Activated T-cell treated with anti-CD3 and anti-CD28 coated beads, Interleukin-2, amount 50 U/mL, for 4 hours (primary cell): ENCODE measurements at places on chromosomes 1 and 21.

DNA sequence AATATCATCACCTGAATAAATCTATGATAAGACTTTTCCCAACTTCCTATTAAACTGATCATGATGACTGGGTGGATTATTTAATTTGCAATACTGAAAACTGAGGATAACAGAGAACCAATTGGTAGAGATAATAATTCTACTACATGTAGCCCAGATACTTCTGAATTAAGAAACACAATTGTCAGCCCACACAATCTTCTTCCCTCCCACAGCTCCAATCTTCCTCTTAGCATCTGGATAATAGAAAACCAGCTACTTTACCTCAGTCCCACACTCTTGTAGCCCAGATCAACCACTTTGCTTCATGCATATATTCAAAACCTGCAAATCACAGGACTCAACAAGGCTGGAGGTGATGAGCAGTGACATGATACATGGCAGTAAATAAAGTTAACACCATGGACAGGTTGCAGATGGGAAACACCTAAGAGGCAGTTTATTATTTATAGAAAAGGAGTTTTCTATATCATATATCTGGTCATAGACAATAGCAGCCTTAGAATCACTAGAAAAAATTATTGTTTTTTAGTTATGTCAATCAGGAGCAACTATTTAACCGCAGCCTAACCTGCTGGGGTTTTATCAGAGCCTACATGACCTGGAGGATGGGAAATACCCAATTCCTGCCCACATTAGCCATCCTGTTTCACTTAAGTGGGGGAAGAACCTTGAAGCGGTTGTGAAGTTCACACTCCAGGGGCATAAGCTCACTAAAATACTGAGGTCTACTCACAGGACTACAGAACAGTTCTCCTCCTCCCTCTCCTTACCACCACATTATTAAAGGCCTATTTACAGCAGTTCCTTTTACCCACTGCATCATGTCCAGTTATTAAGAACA lies 16.7 kb downstream of the FRRS1 start:
- DNase-seq, result no peak

- no peak for DNase-seq
Observed at GRCh38 chr1:223621312-223621734, 44.2 kb downstream of the CAPN8 start.

DNA sequence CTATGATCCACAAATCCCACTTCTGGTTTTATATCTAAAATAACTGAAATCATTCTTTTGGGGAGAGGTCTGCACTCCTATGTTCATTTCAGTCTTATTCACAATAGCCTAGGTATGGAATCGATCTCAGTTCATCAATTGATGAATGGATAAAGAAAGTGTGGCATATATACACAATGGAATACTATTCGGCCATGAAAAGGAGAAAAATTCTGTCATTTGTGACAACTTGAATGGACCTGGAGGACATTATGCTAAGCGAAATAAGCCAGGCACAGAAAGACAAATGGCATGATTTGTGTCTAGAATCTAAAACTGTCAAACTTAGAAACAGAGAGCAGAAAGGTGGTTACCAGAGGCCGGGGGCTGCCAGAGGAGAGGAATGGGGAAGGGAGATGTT lies 5.4 kb upstream of the KRTAP10-8 start:
- no peak for DNase-seq

- DNase-seq, result no peak
Observed at GRCh38 chr1:110525249-110525595, 6.2 kb upstream of the KCNA10 start.

DNA sequence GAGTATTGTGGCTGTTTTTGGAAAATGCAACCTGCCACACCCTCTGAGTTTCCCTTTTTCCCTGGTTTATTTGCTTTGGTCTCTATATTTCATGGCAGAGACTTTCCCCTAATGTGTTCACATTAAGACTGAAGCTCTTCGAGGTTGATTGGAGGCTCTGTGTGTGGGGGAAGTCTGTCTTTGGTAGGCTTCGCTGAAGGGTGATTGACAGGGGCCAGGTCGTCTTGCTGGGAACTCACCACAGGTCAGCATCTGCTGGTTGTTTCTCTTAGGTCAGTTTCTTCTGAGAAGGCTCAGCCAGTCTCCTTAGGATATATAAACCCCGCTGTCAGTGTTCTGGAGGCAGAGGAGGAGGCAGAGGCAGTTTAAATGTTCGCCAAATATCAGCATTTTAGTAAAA lies 249.4 kb downstream of the RPS6KC1 start:
- no peak for DNase-seq

DNA sequence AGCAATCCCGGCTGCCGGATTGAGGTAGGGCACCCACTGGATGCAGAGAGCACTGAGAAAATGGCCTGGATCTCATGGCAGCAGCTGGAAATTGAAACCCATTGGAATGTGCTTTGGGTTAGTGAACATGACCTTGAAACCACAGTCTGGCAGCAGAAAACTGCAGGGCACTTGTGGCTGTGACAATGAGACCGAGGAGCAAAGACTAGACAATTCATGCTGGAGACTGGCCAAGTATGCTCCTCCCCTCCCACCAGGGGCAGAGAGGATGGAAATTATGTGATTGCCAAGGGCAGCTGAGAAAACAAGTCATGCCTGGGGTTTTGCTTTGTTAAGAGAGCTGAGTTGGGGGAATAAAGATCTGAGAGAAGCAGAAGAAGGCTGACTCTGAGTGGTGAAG lies 60.7 kb downstream of the ZNF697 start:
- DNase-seq, result no peak

- DNase-seq, result no peak
Observed at GRCh38 chr1:85022700-85023099, 25.6 kb downstream of the MCOLN3 start.

DNA sequence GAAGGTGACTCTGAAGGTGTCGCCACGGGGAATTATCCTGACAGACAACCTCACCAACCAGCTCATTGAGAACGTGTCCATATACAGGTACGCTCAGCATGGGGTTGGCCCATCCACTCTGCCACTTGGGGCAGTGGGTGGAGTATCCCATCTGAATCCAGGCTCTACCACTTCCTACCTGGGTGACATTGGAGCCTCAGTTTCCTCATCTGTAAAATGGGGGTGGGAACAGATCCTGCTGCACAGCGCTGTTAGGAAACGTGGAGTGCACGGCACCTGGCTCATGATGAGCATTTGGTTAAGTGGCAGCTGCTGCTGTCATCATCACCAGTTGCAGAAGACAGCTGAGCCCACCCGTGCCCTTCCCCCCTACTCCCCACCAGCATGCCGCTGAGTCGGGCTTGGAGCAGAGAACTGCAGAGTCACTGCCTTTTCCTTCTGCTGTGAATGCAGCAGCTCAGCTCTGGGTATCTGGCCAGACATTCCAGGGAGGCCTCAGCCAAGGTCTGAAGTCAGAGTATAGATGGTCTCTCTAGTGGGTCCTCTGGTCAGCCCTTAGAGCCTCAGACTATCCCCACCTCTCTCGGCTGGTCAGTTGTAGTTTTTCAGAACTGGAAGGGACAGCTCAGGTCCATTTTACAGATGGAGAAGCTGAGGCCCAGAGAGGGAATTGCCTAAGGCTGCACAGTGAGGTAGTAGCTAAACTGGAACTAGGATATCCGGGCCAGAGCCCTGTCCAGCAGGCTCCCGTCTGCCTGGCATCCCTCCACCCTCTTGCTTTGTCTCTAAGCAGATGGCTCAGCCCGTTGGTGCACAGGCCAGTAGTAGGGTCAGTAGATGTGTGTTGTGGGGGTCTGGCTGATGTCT lies 11.7 kb downstream of the LDLRAP1 start:
- no peak for DNase-seq

GRCh38 chr1:201122321-201122957 lies 4.5 kb downstream of the ASCL5 start:
- DNase-seq, result no peak

DNA sequence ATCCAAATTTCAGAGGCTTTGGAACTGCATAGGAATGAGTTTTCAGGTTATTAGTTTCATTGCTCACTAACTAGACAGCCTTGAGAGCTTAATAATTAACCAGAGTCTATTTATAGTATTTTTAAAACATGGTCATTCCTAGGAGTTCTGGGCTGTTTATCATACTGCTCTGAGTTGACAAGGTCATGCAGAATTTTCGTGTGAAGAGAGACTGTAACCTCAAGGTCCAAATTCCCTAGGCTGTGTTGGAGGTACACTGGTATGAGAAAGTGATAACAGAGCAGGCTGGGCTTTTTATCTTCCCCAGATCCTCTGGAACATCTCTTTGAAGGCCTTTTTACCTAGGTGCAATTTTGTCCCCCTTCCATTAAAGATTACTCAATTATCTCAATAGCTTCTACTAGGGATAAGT lies 736.3 kb downstream of the LTN1 start:
- no peak for DNase-seq

DNA sequence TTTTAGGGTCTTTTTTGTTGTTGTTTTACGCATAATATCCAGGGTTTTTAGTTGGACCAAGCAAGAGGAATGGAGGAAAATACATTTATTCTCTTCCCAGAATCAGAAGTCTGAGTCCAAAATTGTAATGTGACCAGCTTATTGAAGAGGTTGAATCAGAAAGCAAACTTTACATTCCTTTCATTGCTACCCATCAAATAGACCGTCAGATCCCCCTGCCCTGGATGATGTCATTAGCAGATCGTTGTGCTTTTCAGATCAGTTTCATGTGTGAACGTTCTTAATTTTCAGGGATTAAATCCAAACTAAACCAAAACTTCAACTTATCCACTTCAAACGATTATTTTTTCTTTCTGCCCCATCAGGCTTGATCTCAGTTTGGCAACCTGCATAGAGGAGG lies 85.7 kb upstream of the NGF start:
- no peak for DNase-seq

- no peak for DNase-seq
Observed at GRCh38 chr1:98112626-98113025, 191.8 kb upstream of the DPYD start.

GRCh38 chr21:34970566-34970965 lies 78.5 kb downstream of the RUNX1 start:
- DNase-seq, result no peak
